ENCODE measurements at places on chromosomes 3 and 15. TPM values are rescaled to one million over a fixed set of nuclear protein-coding genes. Genes with fewer than 3 reads are reported as not detected.

The HYAL1 gene
- total RNA-seq: 0.42 TPM

The MED12L gene
- 0.89 TPM for total RNA-seq

The LMCD1 gene
- 175 TPM for total RNA-seq

The KBTBD12 gene
- total RNA-seq: not detected

The MASP1 gene
- total RNA-seq: 25.5 TPM

The SPTSSB gene
- not detected for total RNA-seq

The PRICKLE2 gene
- 47.7 TPM for total RNA-seq

The NRG4 gene
- total RNA-seq: under 0.01 TPM

The ILDR1 gene
- total RNA-seq: not detected

The PAK6 gene
- 0.28 TPM for total RNA-seq

The CCDC33 gene
- 0.30 TPM for total RNA-seq
